ENCODE measurements at places on chromosomes 3 and 15.

GRCh38 chr15:69643476-69643875 lies 190.9 kb downstream of the RPLP1 start:
- no peak for DNase-seq

DNA sequence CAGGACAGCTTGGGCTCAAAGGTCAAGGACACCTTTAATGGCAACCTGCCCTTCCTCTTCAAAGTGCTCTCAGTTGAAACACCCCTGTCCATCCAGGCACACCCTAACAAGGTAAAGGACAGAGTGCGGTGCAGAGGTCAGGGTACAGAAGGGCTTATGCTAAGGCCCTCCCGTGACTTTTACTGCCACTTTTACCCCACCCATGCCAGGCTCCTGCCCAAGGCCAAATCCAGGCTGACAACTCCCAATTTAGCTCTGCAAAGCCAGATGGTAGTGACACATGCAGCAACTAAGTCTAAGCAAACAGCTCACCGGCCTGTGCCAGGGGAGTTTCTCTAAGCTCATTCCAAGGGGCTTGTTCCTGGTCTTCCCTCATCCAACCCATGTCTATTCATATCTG lies 1.6 kb downstream of the MPI start:
- no peak for DNase-seq

- no peak for DNase-seq
Measured at GRCh38 chr3:177569875-177570657, 372.8 kb upstream of the TBL1XR1 start.

GRCh38 chr15:62392376-62392775 lies 227.3 kb upstream of the C2CD4B start:
- DNase-seq, result no peak

DNA sequence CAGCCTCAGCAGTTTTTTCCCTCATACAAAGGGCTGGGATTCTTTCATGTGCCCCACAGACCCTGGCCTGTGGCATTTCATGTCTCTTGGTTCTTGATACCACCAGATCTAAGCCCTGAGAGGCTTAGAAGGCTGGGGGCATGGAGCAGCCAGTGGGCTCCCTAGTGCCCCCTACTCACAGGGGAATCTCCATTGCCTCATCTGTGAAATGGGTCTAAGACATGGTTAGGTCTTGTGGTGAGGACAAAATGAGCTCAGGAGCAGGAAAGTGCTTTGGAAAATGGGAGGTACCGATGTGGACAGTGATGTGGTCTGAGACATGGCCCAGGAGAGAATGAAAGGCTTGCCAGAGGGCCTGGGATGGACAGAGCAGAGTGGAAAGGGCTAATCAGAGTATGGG lies 94.3 kb downstream of the SMAD6 start:
- DNase-seq, result no peak

DNA sequence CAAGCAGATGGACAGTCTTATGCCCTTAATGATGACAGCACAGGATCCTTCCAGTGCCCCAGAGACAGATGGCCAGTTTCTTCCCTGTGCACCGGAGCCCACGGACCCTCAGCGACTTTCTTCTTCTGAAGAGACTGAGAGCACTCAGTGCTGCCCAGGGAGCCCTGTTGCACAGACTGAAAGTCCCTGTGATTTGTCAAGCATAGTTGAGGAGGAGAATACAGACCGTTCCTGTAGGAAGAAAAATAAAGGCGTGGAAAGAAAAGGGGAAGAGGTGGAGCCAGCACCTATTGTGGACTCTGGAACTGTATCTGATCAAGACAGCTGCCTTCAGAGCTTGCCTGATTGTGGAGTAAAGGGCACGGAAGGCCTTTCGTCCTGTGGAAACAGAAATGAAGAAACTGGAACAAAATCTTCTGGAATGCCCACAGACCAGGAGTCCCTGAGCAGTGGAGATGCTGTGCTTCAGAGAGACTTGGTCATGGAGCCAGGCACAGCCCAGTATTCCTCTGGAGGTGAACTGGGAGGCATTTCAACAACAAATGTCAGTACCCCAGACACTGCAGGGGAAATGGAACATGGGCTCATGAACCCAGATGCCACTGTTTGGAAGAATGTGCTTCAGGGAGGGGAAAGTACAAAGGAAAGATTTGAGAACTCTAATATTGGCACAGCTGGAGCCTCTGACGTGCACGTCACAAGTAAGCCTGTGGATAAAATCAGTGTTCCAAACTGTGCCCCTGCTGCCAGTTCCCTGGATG lies 198.7 kb downstream of the AKAP13 start:
- DNase-seq, result no peak

DNA sequence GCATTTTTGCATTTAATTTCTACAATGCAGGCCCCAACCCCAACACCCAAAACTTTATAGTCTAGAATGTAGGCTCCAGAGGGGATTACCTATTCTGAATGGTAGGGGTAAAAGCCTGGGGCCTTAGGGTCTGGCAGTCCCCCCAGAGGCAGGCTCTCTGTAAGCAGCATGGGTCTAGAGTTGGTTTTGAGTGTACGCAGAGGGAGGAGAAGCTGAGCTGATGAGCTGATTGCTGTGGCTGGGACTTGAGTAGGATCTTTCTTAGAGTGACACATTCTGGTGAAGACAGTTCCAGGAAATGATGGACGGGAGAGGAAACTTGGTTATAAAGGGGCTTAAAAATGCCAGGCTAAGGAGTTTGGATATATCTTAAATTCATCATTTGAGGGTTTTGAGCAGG lies 2.1 kb downstream of the LPP start:
- no peak for DNase-seq

- no peak for DNase-seq
Measured at GRCh38 chr15:35693886-35694285, 147.9 kb upstream of the DPH6 start.

DNA sequence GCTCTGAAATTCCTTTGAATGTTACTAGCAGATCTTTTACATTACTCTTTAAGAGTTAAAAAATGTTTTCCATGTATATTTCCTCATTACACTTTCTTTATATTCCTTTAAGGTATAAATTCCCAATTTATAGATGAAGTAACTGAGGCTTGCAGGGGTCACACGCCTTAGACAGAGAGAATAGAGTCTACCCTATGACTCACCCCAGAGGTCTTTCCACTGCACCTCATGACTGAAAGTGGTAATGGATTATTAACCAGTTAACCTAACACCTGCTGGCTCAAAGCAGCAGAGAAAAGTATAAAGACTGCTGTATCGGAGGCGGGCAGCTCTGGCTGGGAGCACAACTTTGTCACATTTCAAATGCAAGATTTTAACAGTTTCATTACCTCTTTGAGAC lies 37.7 kb downstream of the LDHAL6B start:
- no peak for DNase-seq

DNA sequence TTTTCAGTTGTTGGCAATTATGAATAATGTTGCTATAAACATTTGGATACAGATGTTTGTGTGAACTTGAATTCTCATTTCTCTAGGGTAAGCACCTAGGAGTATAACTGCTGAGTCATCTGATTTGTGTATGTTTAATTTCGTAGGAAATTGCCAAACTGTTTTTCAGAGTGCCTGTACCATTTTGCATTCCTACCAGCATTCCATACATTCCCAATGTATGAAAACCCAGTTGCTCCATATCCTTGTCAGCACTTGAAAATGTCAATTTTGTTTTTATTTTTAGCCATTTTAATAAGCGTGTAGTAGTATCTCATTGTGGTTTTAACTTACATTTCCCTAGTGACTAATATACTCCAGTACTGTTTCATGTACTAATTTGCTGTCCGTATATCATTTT lies 98.5 kb upstream of the TSC22D2 start:
- DNase-seq, result peak; percentile 27

- no peak for DNase-seq
Measured at GRCh38 chr3:64900156-64900555, 212.4 kb upstream of the ADAMTS9 start.

DNA sequence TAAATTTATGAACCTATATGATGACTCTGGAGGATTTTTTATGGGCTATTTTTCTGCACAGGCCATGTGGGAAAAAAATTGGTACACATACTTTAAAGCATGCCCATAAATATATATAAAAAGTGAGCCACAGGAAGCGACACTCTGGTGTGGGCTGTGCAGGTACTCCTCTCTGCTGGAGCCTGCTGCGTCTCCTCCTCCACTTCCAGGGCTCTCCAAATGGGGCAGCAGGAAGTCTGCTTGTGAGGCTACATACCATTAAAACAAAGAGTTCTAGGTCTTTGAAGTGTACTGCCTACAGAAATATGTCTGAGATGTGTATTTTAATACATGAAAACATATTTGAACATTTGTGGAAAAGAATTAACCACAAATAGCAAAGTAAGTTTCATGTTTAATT lies 135.1 kb downstream of the CTNNB1 start:
- DNase-seq, result no peak

DNA sequence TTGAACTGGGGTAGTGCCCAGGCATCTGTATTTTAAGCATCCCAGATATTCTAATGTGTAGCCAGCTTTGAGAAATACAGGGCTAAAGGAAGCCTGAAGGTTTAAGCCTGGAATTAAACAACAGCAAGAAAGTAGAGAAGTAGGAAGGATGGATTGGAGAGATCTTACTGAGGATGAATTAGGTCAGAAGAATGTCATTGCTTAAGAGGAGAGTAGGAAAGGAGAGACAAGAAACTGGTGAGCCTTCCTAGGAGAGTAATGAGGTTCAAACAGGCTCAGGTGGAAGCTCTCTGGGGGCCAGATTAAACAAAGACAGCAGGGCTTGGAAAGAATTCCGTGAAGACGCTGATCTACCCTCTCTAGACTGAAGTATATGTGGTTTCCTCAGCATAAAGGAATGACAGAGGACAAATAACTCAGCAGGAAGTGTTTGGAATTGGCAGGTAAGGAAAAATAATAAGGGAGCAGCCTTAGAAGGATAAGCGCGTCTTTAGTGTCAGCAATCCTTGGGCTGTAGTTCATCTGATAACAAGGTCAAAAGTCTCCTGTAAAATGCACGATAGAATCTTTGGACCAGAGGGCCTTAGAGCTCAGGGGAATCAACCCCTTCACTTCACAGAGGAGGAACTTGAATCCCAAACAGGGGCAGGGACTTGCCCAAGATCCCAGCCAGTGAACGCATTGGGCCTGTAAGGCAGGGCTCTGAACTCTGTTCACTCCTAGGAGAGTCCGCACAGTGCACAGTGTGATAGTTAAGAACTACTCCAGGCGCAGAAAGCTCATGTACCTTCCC lies 90.9 kb downstream of the TP63 start:
- no peak for DNase-seq

- no peak for DNase-seq
Measured at GRCh38 chr3:8817486-8817885, 48.1 kb upstream of the OXTR start.

- DNase-seq, result no peak
Measured at GRCh38 chr15:51758645-51759044, 7.2 kb downstream of the TMOD2 start.

GRCh38 chr3:120163816-120164215 lies 69.6 kb upstream of the GSK3B start:
- DNase-seq, result no peak

GRCh38 chr15:68227643-68228142 lies 1.8 kb downstream of the CLN6 start:
- no peak for DNase-seq

GRCh38 chr3:171221597-171221996 lies 195.1 kb upstream of the SLC2A2 start:
- DNase-seq, result no peak

GRCh38 chr3:115475178-115476041 lies 147.9 kb upstream of the GAP43 start:
- no peak for DNase-seq

DNA sequence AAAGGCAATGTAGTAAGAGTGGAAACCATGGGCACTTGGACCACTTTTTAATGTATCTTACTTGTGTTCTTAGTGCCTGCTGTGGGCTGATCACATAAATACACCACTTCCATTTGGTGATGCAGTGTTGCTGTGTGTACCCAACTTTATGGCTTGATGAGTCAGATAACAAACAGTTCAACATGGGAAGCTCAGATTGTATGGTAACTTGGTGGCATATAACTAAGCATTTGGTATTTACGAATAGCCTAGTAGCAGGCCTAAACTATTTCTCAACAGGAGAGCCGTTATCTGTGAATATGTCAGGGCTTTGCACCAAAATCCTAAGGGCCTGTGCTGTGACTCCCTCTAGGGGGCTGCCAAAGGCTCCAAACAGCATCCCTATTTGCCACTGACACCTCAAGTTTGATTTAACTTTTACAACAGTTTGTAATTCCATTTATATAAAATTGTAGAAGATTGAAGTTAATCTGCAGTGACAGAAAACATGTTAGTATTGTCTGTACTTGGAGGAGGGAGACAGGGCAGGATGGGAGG lies 640.4 kb upstream of the CADM2 start:
- no peak for DNase-seq

- DNase-seq, result no peak
Measured at GRCh38 chr15:89106200-89106599, 17.9 kb downstream of the ABHD2 start.

GRCh38 chr3:34973586-34973985 lies 665.7 kb upstream of the ARPP21 start:
- DNase-seq, result no peak

GRCh38 chr3:45205126-45205525 lies 21.0 kb downstream of the TMEM158 start:
- no peak for DNase-seq

DNA sequence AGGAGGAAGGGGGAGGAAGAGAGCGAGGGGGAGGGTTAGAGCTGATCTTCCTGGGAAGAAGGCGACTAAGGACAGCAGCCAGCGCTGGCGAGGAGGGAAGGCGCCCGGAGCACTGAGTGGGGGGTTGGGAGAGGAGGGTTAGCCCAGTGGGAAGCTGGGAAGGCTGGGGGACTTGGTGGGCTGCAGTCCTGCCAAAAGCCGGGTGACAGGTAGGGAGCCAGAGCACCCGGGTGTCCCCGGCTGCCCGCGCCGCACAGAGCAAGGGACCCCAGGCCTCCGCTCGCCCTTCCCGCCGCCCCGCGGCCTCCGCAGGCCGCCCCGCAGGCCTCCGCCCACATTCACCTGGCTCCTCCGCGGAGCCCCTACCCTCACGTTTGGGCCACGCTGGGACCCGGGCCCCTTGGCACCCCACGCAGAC lies 448 bp downstream of the SLC12A8 start:
- no peak for DNase-seq

DNA sequence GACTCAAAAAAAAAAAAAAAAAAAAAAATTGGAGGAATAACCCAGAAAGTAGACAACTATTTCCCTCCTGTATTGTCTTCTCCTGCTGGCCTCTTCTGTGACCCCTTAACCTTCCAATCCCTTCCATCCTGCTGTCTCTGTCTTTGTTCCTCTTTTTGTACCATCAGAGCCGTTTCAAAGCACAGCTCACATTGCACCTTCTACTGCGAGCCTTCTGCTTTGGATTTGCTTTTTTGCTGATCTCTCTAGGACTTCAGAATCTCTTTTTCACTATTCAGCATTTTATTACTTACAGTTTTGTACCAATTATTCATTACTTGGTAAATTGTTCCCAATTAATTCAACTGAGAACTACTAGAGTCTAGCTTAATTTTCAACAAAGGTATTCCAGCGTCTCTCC lies 284.0 kb upstream of the TBL1XR1 start:
- DNase-seq, result no peak

DNA sequence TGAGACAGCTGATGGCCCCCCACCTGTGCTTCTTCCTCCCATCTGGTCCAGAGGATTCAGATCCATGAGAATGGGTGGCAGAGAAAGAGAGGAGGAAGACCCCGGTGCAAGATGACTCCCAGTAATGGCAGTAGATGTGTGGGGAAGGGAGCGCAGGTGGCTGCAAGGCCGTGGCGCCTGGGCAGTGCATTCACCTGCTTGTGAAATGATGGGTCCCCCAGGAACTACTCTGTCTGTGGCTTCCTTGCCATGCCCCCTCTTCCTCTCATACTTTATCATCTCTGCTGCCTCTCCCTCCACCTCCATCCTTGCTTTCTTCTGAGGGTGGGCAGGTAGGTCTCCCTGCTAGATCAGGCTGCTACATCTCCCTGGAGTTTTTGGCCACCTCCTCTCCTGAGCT lies 23.3 kb downstream of the ZNF710 start:
- no peak for DNase-seq

GRCh38 chr15:58575045-58575786 lies 143.4 kb downstream of the LIPC start:
- DNase-seq, result no peak
